Hepatocyte (in vitro differentiated cells): ENCODE measurements at places on chromosomes 1 and 21. TPM values are rescaled to one million over a fixed set of nuclear protein-coding genes. Genes with fewer than 3 reads are reported as not detected.

DNA sequence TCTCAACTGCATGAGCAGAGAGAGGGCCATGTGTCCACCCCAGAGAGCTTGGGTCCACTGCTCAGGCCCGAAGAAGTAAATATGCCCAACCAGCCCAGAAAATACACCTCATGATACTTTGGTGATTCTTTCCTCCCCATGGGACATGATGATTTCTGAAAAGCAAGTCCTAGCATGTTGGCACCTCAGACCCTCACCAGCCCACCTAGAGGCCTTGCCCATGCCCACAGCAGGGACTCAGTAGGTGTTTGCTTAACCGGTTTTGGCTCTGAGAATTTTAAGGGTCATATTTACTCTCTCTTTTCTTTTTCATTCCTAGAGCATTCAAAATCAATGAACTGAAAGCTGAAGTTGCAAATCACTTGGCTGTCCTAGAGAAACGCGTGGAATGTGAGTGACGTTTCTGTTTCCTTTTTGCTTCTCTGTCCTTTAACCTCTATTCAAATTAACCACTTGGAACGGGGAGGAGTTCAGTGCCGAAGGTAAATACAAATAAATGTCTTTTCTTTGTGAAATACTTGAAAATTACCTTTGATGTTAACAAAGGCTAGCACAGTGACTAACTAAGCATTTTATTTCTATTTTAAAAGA is 79.7 kb downstream of the PDE9A start:
- DNase-seq: no peak

GRCh38 chr1:22056936-22057335 is 4.4 kb downstream of the CDC42 start:
- no peak for DNase-seq

- DNase-seq: no peak
These were observed 49.2 kb upstream of the GJA8 start for GRCh38 chr1:147853391-147853790.

DNA sequence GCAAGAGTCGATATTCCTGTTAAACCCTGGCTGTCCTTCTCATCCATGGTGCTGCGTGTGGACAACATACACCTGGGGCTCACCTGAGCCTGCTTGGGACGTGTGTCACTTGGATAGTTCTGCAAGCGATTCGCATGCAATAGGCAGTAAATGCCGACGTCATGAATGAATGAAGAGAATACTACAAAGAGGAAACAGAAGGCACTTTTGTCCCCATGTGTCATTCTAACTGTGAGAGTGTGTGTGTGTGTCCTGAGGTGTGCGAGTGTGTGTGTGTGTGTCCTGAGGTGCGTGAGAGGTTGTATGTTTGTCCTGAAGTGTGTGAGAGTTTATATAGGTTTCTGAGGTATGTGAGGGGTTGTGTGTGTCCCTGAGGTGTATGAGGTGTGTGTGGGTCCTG is 647 bp upstream of the TCP10L start:
- no peak for DNase-seq

DNA sequence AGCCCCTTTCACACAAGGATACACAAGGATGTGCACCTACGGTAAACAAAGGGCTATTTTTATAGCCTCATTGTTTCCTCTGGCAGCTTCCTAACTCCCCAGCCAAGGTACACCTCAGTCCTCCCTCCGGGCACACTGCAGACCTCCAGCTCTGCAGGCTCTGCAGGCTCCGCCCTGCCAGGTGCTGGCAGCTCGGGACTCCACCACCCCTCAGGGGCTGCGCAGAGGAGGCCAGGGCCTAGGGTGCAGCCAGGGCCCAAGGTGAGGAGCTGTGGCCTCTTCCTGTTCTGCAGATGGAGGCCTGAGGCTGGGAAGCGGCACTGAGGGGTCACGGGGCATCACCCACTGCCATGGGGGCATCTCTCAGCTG is 19.8 kb upstream of the CLSTN1 start:
- peak; percentile 4 for DNase-seq

Gene TMEM240
- polyA plus RNA-seq: 2.1 and 2.6 TPM in 2 replicates

DNA sequence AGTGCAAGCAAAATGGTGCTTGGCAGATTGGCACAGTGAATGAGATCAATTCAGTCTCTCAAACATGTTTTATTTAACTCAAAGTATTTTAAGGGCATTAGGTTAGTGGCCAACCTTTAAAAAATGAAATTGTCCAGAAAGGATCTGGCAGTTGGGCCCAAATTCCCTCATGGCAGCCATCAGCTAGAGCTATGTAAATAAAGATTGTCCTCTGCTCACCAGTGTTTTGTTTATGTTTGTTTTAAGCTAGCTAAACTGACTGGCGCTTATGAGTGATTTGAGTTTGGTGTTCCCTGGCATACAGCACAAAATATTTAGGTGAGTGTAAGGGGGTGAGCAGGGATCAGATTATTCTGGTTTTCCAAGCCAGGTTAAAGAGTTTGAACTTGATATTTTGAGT is 18.1 kb downstream of the HDAC1 start:
- DNase-seq: no peak

Gene MPL
- 0.16 and 0.54 TPM in 2 replicates for polyA plus RNA-seq

Gene AADACL4
- polyA plus RNA-seq: not detected in 2 replicates

GRCh38 chr1:175564119-175564518 is 179.3 kb downstream of the TNR start:
- DNase-seq: no peak

- DNase-seq: no peak
These were observed 23.9 kb upstream of the PBX1 start for GRCh38 chr1:164534863-164535610.

- no peak for DNase-seq
These were observed 98.6 kb downstream of the TBX19 start for GRCh38 chr1:168379104-168379860.

DNA sequence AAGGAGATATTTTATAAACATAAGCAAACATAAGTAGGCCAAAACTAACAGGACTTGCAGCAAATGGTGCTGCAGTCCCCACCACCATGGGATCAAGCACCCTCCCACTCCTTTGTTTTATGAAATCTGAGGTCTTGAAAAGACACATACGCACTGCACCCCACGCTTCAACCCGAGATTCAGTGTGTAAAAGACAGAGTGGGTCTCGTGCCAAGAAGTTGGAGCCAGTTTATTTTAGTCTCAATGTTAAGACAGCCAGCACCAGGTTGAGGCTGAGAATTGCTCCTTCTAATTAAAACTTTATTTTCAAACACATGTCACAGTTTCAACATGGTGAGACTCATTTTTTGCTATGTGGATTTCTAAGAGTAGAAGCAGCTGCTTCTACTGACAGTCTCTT is 139.1 kb upstream of the TIAM1 start:
- DNase-seq: no peak

DNA sequence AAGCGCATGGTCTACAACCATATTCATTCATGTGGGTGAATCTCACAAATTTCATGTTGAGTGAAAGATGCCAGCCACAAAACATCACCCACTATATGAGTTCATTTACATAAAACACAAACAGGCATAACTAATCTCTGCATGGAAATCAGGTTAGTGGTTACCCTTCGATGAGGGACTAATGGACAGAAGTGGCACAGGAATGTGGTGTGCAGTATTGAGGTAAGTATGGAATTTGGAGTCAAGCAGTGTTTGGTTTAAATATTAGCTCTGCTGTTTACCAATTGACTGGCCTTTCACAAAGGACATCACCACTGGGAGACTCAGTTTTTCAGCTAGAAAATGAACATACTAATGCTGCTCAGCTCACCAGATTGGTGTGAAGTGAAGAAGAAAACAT is 24.2 kb downstream of the CCDC185 start:
- no peak for DNase-seq
